Activated naive CD4-positive, alpha-beta T cell treated with anti-CD3 and anti-CD28 coated beads, Interleukin-2, amount 50 U/mL, for 16 hours (primary cell): ENCODE measurements at places on chromosomes 7 and 10.
A peak's percentile ranks its signal among the peaks of the same experiment; 100 is the strongest.

DNA sequence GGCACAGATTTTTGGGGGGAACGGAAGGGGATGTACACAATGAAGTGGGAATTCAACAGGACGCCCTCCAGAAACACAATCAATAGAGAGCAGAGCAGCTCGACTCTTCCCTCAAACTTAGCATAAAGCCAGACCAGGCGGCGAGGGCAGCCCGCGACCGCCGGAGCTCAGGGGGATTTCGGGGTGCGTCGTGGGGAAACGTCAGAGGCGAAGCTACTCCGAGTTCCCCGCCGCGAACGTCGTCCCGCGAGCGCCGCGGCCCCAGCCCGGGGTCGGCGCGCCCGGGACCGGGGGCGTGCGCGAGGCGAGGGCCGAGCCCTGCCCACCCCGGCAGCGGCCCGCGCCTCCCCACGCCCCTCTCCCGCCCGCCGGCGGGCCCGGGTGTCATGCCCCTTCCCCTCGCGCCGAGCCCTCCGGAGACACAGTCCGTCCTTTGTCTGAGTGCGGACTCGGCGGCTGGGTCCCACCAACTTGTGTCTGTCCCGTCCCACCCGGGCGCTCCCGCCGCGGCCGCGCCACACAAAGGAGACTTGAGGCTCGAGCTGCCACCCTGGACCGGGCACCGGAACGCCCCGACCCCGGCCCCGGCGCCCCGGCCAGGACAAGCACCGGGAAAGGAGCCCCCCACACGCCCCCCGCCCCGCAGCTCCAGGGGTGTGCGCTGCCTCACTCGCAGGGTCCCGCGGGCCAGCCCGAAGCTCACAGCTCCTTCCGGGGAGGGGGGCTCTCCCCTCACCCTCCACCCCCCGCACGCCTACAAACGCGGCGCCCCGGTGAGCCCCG lies 634 bp downstream of the EZH2 start:
- DNase-seq: peak; percentile 52

- DNase-seq: no peak
Observed at GRCh38 chr7:27677912-27678612, 15.4 kb upstream of the HIBADH start.

- no peak for DNase-seq
Observed at GRCh38 chr7:116339564-116339963, 129.2 kb downstream of the TES start.

DNA sequence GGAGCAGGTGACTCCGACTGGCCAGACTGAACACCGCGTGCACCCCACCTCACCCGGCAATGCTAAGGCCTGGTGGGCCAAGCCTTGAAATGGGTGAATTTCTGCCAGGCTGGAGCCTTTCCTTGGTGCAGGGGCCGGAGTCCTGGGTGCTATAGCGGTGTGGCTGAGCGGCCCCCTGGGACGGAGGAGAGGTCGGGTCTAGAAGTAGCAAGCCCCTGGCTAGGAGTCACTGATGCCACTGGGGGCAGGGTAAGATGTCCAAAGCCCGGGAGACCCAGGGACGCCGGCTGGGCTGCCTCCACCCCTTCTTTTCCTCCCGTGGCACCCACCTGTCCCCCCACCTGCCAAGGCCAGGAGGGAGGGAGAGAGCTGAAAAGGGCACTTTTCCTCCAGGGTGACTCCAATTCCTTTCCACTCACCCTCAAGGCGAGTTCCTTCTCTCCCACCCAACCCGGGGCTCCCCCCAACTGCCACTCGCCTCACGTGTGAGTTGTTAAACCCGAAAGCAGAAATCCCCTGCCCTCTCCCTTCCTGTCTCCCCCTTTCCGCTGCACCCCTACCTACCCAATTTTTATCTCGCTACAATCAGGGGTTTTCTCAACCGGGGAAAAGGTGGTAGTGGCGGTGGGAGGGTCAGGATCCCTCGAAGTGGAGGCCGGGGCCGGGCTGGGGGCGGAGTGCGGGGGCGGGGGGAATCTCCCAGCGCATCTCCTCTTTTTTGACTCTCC lies 6.0 kb upstream of the GATA3 start:
- no peak for DNase-seq

GRCh38 chr7:105611856-105612775 lies 30.8 kb upstream of the EFCAB10 start:
- DNase-seq: no peak

- DNase-seq: no peak
Observed at GRCh38 chr10:78362406-78363022, 328.9 kb downstream of the RPS24 start.

DNA sequence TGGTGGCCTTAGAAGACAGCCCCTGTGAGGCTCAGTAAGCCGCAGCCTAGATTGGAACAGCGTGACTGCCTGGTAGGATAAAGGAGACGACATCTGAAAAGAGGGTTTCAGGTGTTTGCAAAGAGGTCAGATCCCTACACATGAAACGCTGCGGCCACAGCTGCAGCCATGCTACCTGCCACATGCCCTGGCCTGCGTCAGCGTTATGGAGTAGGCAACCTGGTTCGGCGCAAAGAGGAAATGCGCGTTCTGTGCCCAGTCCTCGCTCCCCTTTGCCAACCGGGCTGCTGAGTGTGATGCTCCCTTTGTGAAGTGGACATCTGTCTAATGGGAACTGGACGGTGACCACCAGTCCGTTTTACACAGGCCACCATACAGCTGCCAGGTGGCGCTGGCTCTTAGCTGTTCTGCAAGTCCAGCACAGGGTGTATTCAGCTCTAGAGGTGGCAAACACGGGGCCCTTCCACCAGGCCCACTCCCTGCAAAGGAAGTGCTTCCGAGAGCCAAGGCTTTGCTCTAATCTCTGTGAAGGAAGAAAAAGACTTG lies 160.3 kb downstream of the CELF2 start:
- DNase-seq: no peak

DNA sequence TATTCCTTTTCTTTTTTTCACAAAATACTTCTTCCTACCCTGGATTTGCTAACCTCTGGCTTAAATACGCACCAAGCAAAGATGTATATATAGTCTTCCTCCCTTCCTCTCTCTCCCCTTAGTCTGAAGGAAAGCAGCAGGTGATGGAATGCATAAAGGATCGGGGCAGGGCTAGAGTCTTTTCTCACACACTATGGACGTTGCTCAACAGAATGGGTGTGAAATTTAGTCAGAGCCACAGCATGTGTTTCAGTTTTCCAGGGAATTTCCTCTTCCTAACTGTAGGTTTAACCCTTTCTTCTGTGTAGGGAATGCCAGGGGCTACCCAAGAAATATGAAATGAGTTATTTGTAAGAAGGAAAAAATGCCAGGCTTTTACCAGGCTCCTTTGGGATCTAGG lies 71.4 kb upstream of the NFKB2 start:
- no peak for DNase-seq

DNA sequence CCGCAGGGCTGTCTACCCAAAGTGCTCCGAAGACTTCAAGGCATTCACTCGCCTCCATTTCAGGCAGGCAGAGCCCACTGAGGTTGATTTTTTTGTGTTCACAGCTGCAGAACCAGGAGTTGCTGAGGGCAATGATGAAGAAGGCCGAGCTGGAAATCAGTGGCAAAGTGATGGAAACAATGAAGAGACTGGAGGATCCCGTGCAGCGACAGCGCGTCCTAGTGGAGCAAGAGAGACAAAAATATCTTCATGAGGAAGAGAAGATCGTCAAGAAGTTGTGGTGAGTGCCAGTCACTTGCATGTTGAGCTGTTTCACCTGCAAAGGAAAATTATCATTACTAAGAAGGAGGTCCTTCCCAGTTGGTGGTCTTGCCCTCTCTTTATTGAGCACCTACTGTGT lies 210.5 kb downstream of the ARHGAP21 start:
- DNase-seq: no peak

DNA sequence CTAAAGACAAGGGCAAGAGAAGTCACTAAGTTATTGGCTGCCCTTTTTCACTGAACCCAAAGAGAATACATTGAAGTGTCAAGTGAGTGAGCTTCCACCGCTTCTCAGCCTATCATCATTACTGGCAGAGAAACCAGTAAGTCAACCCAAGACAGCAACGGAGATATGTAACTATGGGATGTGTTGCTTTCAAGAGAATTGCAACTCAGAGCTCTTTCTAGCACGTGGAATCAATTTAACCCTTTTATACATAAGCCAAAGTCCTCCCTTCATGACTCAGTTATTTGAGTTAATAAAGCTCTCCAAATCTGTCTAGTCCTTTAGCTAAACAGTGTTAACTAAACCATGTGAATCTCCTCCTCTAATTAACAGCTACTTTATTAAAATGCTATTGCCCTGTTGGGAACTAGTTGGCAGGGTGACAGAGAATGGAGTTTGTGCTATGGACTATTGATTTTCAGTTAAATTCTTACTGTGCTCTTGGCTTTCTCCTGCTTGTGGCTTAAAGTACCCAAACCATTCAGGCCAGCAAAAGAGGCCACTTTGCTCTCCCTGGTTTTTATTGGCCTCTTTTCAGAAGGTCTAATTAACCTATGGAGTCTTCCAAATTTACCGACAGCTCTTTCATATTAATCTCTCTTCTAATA lies 287.7 kb downstream of the NRG3 start:
- no peak for DNase-seq

- DNase-seq: no peak
Observed at GRCh38 chr10:132557696-132558515, 20.3 kb downstream of the INPP5A start.

DNA sequence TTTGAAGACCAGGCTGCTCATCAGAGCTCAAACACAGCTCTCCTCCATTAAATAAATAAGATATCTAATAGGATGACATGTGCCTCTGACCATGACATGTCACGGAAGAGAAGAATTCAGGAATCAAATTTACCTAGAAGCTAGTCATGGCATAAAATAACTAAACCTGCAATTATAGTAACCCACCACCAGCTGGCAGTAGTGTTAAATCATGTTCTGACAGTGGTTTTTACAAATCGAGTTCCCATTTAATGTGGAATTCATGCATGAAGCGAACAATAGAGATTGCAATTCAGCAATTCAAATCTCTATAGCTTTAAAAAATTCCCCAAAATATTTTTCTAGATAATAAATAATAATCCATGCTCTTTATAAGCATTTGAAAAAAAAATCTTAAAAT lies 74.6 kb upstream of the IKZF1 start:
- DNase-seq: no peak

DNA sequence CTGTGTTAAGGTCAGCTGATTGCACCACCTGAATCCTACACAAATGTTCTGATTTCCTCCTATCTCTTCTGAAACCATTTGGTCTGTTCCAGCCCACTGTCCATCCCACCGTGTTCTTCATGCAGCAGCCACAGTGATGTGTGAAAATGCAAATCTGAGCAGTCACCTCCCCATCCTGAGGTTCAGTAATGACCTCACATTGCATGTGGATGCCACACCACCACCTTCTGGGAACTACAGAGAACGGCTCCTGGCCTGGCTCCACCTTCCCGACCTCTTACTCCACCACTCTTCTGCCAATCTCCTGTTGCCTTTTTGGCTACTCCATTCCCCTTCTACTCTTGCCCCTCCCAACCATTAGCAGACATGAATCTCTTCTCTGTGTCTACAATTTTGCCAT lies 244.4 kb downstream of the TNS3 start:
- DNase-seq: no peak

DNA sequence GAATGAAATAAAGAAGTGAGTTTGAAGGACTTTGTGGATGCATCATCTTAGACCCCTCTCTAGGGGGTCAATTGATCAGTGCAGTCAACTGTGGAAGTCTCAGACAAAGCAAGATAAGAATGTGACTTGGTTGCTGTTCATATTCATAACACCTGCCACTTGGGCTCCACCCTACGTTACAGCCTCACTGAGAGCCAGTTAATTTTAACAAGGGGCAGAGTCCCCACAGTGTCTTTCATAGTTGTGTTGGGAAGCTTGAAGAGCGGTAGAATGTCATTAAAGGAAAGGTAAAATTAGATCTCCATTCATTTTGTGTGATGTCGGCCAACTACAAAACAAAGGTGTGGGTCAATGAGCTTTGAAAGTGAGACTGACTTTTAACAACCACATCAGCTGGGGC lies 442.1 kb upstream of the C7orf33 start:
- no peak for DNase-seq

DNA sequence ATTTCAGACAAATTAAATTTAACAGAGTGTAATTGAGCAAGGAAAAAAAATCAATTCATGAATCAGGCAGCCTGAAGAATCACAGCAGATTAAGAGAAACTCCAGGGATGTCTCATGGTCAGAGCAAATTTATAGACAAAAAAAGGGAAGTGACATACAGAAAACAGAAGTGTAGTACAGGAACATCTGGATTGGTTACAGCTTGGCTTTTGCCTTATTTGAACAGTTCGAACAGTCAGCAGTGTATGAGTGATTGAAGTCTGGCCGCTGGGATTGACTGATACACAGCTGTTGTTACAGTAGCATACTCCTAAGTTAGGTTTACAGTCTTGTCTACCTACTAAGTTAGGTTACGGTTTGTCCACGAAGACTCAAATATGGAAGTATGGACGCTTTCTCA lies 255.3 kb downstream of the HPSE2 start:
- DNase-seq: no peak
